ENCODE measurements at places on chromosomes 12 and 14.
A peak's percentile ranks its signal among the peaks of the same experiment; 100 is the strongest.

DNA sequence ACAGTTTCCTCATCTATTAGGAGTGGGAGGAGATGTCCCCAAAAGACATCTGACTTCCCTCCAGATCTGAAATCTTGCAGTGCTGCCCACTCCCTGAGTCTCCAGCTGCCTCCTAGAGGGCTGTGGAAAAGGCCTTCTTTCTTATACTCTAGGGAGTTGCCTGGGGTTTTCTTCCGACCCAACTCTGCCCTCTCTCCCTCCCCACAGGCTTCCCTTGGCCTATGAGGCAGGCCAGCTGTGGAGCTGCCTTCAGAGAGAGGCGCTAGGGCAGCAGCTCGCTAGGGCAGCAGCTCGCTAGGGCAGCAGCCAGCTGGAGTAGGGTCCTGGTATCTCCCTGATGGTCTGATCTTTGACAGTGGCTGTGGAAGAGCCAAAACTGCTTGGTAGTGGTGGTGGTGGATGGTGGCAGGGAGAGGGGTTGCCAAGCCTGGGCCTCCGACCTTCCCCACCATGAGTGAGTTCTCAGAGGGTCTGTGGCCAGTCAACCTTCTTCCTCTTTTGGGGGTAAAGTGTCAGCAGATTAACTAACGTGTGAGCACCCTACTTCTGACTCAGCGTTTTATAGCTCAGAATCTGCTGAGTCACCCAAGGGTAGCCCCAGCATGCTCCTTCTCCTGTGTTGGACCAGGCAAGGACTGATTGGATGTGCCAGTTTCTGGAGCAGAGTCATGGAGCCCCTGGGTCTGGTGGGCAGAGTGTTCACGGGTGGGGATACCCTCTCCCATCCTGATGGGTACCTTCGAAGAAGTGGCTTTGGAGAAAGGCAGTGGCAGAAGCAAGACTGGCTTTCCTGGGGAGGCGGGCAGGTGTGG lies 2.3 kb downstream of the SLC48A1 start:
- peak; percentile 11 for ATAC-seq

DNA sequence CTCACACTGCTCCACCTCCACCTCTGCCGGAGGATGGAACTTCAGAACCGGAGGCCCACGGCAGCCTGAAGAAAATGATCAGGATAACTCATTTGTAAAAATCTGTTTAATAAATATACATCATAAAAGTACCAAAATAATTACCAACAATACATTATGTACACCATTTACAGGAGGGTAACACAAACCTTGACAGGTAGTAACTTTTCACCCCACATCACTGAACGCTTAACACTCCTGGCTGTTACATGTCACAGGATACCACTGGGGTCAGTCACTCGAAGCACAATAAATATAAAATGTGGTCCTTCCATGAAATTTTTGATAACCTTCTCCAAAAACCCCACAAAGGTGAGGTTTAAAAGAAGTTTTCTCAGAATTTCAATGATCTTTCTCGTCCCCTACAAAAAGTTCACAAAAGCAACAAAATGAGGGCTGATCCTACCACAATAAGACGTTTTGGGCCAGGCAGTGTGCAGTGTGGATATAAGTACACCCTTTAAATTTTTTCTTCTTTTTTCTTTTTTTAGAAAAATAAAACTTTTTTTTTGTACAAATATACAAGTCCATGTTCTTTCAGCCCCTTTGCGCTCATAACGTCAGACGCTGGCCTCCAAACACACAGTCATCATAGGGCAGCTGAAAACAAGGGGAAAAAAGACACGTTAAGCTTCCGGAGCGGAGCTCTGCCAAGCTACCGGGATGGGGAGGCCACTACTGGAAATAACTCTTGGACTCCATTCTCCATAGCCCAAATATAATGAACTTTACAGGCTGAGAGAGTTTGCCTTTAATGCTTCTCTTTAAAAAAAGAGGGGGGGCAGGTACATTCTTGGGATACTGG lies 2.9 kb downstream of the NFKBIA start:
- ATAC-seq, result no peak

- peak; percentile 48 for ATAC-seq
These were observed 86.5 kb upstream of the SLC38A2 start for GRCh38 chr12:46459111-46459510.

DNA sequence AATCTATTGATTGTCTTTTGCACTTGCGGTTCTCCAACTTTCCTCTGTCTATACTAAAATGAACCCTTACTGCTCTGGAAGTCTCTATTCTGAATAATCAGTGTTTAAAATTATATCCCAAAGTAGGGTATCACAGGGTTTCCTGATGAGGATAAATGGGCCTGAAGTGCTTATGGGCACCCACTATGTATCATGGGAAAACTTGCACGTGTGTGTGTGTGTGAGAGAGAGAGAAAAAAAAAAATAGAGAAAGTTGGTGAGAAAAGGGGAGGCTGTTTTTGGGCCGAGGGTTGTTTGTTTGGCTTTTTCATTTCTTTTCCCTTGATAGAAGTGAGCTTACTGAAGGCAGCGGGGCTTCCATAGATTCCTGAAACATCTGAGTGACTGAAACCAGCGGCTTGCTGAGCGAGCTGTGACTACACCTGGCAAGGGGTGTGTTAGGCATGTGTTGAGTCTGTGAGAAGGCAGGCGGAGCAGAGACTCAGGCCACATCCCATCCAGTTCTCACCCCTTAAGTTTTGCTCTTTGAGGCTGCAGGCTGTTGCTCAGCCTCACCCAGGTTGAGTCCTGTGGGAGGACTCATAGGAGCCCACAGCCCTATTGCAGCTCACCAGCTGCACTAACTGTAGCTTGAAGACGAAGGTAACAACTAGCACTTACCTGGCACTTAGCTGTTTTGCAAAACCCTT lies 17.2 kb downstream of the PPFIBP1 start:
- no peak for ATAC-seq

- ATAC-seq, result no peak
These were observed 80.1 kb upstream of the ALG10 start for GRCh38 chr12:33942172-33942571.

DNA sequence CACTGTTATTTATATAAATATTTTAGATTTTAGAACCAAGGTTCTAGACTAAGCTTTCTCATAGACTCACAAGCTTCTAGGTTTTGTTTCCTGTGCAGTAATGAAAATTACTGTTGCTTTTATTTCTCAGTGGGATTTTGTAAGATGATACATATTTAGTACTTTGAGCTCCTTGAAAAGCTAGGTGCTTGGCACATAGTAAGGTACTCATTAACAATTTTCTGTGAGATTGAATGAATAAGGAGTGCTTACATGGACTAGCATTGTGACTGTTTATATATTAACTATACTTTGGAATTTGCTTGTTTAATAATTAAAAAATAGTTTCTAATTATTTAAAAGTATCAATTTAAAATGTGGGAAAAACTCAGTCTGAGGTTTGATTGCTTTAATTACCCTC lies 85.7 kb downstream of the MIA2 start:
- no peak for ATAC-seq

GRCh38 chr14:101192661-101193000 lies 289.1 kb upstream of the RTL1 start:
- no peak for ATAC-seq

DNA sequence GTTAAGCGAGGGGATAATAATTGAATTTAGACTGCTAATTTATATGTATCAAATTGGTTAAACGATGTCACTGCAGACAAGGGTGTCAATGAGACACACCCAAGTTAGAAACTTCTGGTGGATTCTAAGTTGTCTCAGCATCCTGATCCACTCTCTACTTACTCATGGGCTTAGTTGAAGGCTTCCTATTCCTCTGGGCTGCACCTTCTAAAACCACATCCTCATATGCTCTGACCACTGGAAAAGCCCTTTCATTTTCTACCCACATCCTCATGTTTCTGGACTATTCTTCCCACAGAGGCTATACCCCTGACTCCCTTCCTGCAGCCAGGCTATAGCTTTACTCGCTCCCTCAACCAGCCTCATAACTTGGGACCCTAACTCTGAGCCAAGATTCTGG lies 493.8 kb downstream of the VRK1 start:
- no peak for ATAC-seq

GRCh38 chr12:121893961-121894460 lies 5.4 kb downstream of the PSMD9 start:
- ATAC-seq, result peak; percentile 68

GRCh38 chr12:122133192-122133950 lies 40.6 kb downstream of the IL31 start:
- no peak for ATAC-seq

GRCh38 chr12:7108003-7108795 lies 815 bp downstream of the C1RL start:
- ATAC-seq, result peak; percentile 95
